ENCODE measurements at places on chromosomes 16 and 17. TPM values are rescaled to one million over a fixed set of nuclear protein-coding genes. Genes with fewer than 3 reads are reported as not detected.
A peak's percentile ranks its signal among the peaks of the same experiment; 100 is the strongest.

DNA sequence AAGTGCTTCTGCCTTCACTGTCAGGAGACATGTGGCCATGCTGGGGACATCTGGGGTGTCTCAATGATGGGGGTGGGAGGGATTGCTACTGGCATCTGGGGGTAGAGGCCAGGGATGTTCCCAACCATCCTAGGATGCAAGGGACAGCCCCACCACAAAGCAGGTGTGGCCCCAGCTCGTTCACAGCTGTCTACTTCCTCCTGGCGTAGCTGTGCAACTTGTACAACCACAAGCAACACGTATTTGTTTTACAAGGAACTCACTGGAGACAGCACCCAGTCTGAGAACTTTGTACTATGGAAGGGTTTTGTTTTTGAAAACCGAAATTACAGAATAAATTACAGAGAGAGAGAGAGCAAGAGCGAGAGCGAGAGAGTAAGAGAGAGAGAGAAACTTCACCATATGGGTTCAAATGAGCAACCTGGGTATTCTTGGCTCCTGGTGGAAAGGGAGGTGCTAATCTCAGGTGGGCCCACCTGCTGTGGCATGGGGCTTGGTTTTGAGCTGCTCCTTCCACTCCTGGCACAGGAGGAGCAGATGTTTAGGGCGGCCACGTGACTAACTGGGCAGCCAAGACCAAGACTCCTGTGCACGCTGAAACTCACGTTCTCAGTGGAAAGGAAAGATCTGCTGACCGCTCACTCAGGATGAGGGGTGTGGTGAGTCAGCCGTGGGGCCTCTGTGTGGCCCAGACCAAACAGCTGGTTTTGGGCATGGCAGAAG is 17.5 kb upstream of the TNFRSF13B start:
- no peak for DNase-seq

The KRT28 gene
- not detected for total RNA-seq

DNA sequence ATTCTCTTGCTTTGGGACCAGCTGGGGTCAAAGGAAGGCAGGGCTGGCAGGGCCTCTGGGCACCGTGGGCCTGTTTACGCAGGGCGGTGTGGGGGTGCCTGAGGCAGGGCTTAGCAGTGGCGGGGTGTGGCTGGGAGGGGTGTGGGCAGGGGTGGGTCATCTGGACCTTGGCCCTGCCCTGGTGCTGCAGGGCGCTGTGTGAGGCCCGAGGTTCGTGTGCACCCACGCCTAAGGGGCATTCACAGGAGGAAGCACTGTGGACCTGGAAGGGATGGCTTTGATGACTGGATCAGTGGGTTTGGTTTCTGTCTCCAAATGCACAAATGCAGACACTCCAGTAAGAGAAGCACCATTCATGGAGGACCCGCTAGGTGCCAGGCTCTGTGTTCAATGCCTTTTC is 37.3 kb downstream of the BCO1 start:
- DNase-seq = no peak

The XPO6 gene
- total RNA-seq = 155 TPM

DNA sequence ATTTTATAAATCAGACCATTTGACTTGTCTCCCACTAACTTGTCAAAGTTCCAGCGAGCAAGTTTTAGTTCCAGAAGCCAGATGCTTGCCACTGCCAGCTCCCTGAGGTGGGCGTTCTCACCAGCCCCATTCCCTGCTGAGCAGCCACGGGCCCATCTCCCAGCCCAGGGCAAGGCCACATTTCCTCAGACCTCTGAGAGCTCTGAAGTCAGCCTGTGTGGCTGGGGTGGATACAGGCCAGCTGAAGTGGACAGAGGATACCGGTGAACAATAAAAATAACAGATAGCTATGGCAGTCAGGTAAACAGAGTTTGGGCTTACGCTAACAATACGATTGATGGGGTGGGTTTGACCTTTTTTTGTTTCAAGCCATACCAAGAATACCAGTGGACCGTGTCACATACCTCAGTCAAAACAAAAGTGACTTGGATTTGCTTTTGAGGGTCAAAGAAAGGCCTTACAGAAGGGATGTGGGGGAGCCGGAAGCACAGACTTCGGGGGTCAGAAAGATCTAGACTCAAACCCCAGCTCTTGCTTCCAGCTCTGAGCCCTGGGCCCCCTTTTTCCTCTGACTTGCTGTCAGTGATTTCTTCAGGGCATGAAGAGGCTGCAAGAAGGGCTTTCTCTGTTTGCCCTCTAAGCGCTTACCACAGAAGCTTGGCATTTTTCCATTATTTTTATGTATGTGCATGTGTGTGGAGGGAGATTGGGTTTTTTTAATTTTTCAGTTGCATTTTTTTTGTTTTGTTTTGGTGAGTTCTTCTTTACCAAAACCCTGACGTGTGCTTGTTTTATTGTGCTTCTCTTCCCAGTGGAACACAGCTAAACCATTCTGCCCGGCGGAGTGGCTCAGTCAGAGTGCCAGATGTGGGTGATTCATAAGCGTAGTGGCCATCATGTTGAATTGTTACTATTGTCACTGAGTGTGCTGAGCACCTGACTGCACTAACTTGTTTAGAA is 109.9 kb downstream of the GNAO1 start:
- no peak for DNase-seq

GRCh38 chr16:81276323-81276722 is 37.8 kb downstream of the BCO1 start:
- DNase-seq = no peak

DNA sequence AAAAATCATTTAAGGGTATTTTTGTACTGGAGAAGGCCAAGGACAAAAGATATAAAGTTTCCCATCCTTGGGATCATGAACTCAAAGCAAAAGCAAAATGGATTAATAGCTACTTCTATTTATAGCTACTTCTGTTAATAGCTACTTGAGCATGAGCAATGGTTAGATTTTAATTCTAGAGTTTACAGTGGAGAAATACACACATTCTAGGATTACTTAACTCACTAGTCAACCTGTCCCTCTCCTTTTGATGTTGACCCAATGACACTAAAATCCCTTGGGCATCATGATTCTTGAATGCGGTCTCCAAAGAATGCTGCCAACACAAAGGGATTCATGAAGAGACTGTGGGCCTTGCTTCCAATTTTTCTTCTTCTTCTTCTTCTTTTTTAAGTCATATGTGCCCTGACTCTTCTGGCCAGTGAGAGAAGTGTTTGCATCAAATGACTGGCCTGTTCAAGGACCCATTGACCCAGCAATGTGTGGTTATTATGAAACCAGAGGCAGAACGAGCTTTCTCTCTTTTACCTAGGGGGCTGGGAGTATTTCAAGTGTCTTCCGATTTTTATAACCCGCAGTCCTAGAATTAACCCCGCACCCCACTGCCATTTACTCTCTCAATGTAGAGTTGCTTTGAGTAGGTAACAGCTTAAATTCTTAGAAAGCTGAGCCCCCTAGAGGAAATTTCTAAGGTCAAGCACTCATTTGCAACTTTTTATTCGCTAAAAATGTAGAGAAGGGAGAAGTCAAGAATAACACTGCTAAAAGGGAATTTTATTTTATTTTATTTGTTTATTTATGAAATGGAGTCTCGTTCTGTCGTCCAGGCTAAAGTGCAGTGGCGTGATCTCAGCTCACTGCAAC is 34.6 kb downstream of the OTOA start:
- DNase-seq = no peak

GRCh38 chr17:4870855-4871254 is 28.5 kb upstream of the C17orf107 start:
- no peak for DNase-seq

- no peak for DNase-seq
These were observed at the start of gene PLXDC1 for GRCh38 chr17:39151150-39151942. PLXDC1 (minus strand) TSS chr17:39151637; CDS start chr17:39151437, 200 bp downstream.

The GDPD1 gene
- 2.6 TPM for total RNA-seq

DNA sequence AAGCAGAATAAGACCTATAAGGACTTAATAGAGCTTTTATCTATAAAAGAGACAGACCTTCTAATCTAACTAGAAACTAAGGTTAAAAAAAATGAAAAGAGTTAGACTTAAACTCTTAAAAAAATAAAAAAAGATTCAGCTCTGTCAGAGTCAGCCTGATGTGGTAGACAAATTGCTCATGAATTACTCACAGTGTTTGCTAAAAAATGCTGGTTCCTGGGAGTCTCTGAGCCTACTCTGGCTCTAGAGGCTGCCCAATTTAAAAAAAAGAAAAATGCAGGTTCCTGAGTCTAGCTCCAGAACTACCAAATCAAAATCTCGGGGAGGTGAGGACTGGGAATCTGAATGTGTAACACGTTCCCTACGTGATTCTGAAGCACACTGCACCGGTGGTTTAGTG is 18.1 kb downstream of the SOST start:
- DNase-seq = no peak

DNA sequence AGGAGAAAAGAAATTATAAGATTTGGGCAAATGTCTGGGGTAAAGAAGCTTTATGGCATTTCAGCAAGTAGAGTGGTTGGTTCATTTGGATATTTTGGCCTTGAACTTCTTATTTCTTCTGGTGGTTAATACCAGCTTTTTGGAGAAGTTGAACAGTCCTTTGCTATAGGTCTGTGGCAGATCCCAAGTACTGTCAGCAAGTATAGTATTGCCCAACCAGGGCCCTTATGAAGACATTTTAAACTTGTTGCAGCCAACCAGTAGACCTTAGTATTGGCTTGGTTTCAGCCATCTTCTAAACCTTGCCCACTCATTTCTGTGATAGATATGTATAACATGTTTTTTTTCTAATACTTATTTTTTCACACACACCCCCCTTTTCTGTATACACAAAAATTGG is 2.2 kb downstream of the SP2 start:
- DNase-seq = no peak

The GSG1L gene
- not detected for total RNA-seq

DNA sequence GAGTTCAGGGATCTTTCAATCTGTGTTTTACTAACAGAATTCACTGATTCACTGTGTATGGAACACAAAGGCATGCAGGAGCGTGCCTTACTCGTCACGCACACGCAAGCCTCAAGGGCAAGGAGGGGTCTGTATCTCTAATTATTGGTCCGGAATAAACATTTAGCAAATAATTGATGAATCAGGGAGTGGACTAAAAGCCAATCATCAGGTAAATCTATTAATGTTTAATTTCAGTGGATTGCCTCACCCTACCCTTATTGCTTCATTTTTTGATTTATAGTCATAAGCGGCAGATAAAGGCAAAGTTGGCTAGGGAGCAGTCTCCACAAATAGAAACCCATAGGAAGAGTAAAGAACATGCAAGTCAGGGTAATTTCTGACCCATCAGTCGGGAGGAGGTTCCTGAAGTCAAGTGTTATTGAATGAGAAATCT is 7.4 kb upstream of the HSD17B2 start:
- no peak for DNase-seq

GRCh38 chr16:23871924-23872323 is 36.1 kb downstream of the PRKCB start:
- DNase-seq = no peak

The CCL8 gene
- not detected for total RNA-seq

DNA sequence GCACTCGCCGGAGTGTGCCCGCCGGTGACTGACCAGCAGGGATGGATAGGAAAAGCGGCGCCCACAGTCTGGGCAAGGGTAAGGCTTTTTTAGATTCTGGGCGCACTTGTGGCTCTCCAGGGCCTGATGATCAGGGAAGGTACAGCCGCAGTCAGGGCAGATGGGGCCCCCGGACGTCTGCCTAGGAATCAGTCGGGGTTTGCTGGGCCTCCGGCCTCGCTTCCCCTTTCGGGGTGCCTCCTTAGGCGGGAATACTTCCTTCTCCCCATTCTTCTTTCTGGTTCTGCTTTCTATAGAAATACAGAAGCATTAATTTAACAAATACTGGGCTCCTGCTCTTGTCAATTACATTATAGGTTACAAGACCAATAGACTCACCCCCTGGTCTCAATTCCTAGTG is 5.0 kb downstream of the ZNF689 start:
- DNase-seq = no peak

The AIPL1 gene
- total RNA-seq = not detected

GRCh38 chr17:41528959-41529353 is 848 bp upstream of the KRT19 start:
- DNase-seq = no peak

The CDH16 gene
- total RNA-seq = not detected

GRCh38 chr17:38606646-38607611 is 1.2 kb upstream of the SRCIN1 start:
- no peak for DNase-seq

GRCh38 chr17:45952814-45953320 is 46.2 kb upstream of the STH start:
- no peak for DNase-seq

DNA sequence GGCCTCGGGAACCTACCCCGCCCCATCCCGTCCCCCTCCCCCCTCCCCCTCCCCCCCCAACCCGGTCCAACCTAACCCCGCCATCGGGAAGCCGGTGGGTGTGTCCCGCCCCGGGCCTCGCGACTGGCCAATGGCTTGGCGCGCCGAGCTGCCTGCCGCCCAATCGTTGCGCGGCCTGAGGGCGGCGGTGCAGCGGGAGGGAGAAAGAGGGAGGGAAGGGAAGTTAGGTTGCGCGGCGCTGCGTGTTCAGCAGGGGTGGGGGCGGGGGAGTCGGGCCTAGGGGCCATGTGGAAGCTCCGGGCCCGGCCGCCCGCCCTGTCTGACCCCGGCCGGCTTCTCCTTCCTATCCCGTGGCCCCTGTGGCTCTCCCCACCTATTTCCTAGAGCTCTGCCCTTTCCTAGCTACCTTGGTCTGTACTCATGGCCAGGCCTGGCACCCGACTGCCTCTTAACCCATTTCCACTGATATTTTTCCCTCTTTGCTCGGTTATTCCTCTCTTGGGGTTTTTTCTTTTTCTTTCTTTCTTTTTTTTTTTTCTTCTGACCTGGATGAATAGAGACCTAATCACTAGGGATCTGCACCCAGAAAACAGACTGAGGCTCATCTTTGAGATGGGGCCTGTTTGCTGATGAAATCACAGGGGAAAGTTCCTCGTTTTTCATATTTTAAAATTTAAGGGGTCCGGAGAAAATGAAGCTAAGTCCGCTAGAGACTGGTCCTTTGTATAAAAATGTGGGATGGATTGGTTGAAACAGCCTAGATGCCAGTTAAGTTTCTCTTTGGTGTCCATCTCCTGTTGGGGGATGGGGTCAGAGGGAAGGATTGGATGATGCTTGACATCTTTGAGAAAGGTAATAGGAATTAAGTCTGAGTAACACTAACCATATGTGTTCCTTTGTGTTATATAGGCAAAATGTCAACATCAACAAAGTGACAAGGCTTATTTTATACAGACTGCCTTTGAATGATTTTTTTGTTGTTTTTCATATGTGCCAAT is 1.1 kb downstream of the KPNB1 start:
- DNase-seq = peak; percentile 95

The ZP2 gene
- not detected for total RNA-seq

The EVPL gene
- 0.21 TPM for total RNA-seq

The TNRC6A gene
- 90.8 TPM for total RNA-seq

The ASGR1 gene
- total RNA-seq = 8.0 TPM

GRCh38 chr17:31752584-31752983 is 106.5 kb downstream of the COPRS start:
- DNase-seq = no peak

GRCh38 chr16:13919683-13920509 is at the start of gene ERCC4:
ERCC4 (plus strand) TSS chr16:13920154; CDS start chr16:13920166, 12 bp downstream.
- DNase-seq = peak; percentile 99

DNA sequence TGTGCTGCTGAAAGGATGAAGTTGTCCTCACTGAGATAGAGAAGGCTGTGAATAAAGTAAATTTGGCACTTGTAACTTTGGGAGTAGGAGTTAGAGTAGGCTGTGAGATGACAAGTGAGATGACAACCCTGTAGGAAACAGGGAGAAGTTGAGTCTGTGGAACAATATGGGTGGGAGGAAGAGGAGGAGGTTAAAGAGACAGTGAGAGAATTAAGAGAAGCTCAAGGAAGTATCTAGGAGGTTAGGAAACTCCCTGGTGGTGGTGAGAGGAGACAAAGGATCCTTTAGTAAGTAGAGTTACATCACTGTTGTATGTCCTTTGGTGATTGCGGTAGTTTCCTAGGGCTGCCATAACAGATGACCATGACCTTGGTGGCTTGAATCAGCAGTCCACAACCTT is 10.7 kb upstream of the HSD17B2 start:
- DNase-seq = no peak

The SLC5A11 gene
- not detected for total RNA-seq

Data from A673 (cell line).